ENCODE measurements at places on chromosomes 3 and 15.

- no peak for DNase-seq
Observed at GRCh38 chr15:27036210-27036609, 65.2 kb downstream of the GABRG3 start.

DNA sequence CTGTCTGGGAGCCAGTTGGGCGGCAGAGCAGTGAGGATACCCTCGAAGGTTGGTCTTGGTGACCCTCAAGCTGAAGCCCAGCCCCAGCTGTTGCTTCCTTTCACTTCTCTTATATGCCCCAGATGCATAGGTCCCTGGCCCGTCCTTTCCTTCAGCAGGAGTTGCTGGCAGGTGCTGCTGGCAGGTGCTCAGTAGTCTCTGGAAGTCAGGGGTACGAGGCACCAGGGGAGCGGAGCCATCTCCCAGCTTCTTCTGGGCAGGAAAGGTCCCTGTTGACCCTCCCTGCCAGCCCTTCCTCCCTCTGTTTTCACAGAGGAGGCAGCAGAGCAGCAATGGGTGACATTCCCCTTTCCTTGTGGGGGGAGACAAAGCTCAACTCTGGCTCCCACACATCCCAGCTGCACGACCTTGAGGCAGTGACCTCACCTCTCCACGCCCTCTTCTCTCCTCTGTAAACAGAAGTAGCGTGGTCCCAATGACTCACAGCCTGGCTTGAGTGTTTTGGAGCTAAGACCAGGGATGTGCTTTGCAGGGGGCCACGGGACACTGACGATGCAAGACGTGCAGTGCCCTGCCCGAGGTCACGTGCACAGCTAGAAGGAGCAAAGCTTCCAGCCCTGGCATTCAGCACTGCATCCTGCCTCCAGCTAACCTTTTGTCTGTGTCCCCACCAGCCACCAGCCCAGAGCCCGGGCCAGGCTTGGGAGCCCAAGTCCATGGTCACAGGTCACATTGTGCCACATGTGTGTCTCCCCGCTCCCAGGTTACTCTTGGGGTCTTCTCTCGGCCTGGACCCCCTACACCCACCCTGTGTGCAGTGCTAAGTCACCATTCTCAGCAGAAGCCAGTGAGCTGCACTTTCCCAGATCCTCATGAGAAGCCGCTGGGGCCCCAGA lies 49.7 kb downstream of the SLC6A6 start:
- peak; percentile 93 for DNase-seq

- DNase-seq, result no peak
Observed at GRCh38 chr3:106811376-106811775, 565.9 kb upstream of the CCDC54 start.

DNA sequence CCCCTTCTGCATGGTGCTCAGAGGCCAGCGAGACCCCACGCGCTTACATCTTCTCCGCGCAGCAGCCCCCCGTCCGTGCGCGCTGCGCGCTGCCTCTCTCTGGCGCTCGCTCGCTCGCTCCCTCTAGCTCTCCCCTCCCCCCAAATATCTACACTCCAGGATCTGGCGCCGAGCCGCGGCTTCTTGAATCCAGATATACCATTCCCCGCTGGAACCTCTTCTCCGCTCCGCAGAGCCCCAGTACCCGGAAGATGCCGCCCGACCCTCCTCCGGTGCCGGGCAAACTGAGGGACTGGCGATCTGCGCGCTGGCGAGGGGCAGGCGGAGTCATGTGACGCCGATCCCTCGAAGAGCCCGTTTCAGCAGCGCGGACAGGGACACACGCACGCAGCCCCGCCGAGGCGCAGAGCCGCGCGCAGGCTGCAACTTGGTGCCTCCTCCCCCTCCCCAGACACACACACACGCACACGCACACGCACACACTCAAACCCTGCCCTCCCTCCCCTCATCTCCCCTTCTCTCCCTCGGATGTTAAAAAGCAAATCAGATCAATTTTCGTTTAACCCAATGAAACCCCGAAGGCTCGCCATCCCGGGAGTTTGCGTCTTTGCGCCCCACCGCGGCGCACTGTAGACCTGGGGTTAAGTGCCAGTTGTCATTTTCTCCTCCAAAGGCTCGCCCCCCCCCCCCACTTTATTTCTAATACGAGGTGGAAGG lies at the start of gene RASGRF1:
RASGRF1 (minus strand) TSS at position 294 of the 717 bp plus-strand sequence; CDS start at position 12, 282 bp downstream.
- no peak for DNase-seq

GRCh38 chr3:20741381-20741780 lies 555.4 kb upstream of the SGO1 start:
- no peak for DNase-seq

DNA sequence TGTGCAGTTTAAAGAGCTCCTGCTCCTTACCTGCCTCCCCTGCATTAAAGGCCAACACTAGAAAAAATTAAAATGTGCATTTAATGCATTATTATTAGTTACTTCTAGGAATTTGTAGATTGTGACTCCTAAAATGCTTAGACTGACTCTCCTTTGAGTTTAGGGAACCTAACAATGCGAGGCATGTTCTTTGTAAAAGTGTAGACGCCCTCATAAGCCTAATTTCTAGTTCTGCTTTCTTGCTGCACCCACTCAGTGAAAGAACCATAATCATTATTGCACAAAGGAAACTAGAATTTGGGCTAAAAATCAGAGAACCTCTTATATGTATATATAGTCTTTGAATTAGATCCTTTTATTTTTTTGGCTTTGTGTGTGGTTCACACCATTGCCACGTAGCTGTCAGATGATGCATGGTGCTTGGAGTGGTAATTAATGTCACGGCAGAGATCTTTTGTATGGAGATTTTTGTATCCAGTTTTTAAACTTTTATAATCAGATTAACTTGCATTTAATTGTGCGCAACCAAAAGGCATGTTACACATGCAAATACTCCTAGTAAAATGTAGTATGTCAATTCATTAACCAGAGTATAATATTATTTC lies 710 bp downstream of the ABHD10 start:
- DNase-seq, result no peak

GRCh38 chr3:132445817-132446216 lies 28.5 kb downstream of the DNAJC13 start:
- no peak for DNase-seq

DNA sequence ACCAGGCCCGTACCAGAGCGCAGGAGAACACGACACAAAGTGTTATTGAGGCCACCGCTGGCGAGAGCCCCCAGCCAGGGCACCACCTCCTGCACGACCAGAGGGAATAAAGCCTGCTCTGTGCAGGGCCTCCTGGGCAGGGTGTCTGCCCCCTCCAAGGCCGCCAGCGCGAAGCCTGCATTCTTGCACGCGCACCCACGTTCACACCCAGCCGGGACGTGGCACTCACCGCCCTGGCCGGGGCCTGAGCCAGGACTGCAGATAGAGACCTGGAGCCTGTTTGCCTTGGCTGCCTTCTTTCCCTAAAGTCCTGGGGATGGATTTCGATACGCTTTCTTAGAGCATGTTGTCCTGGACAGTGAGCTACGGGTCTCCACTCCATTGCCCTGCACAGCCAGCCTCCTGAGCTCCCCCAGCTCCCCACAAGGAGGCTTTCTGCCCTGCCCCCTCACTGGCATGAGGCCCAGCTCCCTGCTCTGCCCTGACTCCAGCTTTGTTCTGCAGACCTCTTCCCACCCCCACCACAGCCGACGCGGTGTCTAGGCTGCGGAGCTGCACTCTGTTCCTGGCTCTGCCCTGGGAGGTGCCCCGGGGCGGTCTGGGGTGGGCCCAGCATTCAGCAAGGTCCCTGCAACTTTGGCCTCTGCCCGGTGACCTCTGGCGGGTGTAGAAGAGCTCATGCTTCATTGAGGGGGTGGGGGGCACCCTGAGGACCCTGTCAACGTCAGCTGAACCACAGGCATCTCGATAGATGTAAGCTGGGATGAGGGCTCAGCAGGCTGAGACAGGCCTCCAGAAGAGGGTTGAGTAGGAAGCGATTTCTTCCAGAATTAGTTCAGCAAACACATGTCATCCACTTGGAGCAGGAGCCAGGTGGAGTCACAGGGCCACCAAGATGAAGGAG lies 145.0 kb downstream of the LRRK1 start:
- no peak for DNase-seq

DNA sequence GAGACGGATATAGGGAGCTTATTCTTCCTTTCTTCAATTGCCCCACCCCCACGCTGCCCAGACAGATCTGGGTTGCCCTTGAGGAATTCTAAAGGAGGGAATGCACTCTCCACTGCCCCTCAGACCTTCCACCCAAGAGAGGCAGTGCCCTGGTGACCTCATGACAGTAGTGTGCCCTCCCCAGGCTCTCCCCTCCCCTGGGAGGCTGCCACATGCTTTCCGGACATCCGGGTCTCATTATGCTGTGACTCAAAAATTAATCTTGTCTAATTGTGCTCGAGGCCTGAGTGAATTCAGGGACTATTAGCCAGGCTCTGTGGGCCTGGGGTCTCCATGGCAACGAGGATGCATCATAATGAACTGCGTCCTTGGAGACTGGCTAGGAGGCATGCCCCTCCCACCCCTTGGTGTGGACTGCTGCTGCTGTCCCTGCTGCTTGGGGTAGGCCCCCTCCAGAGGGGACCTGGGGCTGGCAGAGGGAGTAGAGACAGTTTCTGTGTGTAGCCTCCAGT lies 20.8 kb downstream of the CORO2B start:
- no peak for DNase-seq

DNA sequence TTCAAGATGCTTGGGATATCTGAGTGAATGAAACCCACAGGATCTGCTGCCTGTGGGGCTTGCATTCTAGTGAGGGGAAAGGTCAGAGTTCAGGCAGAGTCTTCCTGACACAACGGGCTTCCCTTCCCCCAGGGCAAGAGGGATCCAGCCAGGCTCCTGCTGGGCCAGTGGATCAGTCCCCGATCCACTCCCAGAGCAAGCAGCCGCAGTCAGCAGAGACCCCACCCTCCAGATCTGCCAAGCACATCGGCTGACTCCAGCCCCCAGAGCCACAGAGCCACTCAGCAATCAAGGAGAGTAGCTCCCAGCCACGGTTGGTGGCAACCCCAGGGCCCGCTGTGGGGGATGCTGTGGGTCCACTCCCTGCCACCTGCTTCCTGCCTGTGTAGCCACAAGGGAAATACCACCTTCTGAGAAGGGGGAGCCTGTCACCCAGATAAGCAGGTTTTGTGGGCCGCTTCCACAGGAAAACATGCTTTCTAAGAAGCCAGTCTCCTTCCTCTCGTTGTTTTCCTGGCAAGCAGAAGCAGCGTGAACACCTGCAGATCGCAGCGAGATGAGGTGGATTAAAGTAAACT lies 44.9 kb downstream of the CPN2 start:
- DNase-seq, result no peak

- no peak for DNase-seq
Observed at GRCh38 chr15:73905225-73905827, 20.9 kb upstream of the LOXL1 start.

DNA sequence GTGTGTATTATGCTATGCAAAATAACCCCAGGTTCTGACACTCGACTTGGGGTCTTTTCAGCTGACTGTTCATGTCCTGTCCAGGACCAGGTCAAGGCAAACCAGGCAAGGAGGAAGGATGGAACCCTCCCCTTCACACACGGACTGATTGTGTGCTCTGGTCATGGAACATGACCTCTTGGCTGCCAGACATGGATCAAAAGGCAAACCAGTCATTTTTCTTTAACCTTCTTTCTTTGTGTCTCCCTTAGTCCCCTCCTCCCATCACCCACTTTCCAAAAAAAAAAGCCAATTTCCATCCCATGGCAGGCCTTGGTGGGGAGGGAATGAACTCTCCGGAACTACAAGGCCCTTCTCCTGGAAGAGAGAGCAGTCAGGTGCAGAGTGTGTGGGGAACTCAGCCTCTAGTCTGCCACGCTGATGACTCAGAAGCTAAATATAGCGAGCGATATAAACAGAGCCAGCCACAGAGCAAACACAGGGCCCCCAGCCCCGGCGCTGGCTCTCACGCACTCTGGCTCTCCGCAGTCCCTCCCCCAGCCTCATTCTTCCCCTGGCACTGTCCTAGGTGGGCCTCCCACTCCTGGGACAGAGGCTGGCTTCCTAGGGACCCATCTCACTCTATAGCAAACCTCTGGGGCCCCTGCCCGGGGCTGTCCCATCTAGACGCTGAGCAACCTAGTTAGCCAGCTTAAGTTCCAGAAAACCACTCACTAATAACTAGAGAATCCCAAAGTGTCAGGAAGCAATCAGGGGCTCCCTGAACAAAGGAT lies 10.0 kb downstream of the BMF start:
- no peak for DNase-seq

- no peak for DNase-seq
Observed at GRCh38 chr3:182723596-182723995, 69.7 kb upstream of the ATP11B start.

DNA sequence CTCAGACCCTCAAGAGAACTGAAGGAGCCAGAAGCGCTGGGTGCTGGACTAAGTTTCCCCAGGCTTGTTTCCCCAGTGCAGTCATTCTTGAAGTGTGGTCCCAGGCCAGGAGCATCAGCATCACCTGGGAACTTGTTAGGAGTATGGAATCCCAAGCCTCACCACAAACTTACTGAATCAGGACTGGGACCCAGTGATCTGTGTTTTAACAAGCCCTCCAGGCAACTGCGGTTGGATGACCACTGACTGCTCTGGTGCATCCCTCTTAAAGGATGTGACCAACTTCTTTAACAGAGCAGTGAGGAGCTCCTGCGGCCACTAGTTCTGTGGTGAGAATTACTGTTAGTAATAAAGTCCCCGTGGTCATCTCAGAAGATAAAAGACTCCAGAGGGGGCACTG lies 62.4 kb upstream of the DAZL start:
- no peak for DNase-seq

DNA sequence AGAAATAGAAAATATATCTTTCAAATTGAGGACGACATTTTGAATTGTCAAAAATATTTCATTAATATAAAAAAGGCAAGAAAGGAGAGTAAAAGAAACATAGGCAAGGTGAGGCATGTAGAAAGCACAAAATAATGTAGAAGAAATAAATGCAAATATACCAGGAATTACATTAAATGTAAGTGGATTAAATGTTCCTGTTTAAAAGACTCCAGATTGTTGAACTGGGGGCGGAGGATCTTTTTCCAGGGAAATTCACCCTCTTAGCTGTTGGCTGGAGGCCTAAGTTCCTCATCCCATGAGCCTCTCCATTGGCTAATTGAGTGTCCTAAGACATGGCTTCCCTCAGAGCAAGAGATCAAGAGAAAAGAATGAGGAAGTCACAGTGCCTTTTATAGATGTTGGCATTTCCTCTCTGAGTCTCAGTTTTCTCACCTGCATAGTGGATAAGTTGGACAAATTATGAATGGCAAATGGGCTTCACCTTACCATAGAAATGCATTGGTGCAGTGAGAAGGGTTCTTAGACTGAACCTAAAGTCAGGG lies 147.4 kb upstream of the SMAD3 start:
- DNase-seq, result no peak

DNA sequence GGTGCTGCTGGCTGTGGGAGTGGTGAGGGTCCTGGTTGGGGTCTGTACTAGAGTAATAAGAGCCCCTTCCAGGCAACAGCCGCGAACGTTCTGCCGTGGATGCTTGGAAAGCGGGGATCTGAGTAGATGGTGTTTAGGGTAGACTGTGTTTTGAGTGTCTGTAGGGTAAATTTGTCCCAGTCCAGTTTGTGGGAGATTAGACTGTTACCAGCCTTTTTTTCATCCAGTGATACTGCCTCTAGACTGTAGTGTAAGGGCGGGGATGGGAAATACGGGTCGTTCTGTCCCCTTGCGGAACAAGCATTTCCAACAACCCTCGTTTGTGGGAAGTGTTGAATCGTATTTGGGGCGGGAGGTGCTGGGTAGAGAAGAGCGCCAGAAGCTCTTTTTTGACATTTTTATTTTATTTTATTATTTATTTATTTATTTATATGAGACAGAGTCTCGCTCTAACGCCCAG lies 424 bp downstream of the HAUS2 start:
- DNase-seq, result no peak

All from skeletal muscle cell (primary cell).